ENCODE measurements at places on chromosomes 11 and 22. TPM values are rescaled to one million over a fixed set of nuclear protein-coding genes. Genes with fewer than 3 reads are reported as not detected.

DNA sequence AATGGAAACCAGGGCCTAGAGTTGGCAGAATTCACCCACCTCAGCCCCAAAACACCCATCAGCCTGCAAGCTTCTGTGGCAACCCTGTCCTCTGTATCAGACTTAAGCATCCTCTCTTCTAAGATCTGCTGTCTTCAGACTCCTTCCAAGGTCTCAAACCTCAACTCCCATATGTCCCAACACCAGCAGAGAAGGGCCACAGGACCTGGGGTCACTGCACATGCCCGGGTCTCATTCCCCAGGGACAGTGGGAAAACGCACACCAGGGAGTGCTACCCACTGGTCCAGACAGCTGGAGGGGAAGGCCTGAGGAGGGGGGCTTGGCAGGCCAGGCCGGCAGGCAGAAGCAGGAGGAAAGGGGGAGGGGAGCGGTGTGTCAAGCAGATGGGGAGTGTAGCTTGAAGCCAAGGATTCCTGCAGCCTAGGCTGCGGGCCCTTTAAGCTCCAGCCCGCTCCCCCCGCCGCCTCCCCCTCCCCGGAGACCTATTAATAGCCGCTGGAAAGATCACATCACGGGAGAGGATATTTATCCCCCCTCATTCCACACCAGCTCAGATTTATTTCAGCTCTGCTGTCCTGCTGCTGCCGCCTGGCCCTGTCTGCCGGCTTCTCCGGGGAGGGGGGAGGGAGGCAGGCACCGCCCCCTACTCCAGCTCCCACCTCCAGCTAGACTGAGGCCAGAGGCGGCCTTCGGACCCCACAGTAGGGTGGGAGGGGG lies 16.7 kb downstream of the BCL9L start:
- DNase-seq: no peak

The BDNF gene
- 9.5 TPM for total RNA-seq

- DNase-seq: no peak
Observed at GRCh38 chr11:34613552-34614056, 7.3 kb upstream of the EHF start.

The MYOD1 gene
- total RNA-seq: not detected

- DNase-seq: no peak
Observed at GRCh38 chr11:2097356-2097997, 41.7 kb downstream of the IGF2 start.

The CATSPER1 gene
- total RNA-seq: 4.7 TPM
